CD4-positive, alpha-beta T cell treated with Interleukin-17A for 4 hours (primary cell): ENCODE measurements at places on chromosomes 4 and X.

DNA sequence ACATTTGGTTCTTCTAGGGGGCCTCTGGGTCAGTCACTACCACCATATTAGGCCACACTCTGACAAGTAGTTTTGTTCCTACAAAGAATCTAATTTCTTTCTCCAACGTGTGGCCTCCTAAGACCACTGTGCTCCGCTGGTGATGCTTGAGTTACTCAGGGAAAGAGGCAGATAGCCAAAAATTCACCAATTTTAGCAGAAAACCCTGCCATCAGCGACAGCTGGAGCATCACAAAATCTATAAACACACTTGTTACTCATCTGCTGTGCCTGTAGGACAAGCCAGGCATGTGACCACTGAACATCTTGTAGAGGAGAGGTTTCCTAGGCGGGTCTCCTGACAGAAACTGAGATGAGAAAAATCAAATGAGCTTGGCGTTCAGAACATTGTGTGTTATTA is 105.4 kb downstream of the SYNPO2 start:
- no peak for DNase-seq

GRCh38 chrX:47146936-47147859 is 2.2 kb downstream of the RBM10 start:
- DNase-seq = no peak

- no peak for DNase-seq
These were observed 24.4 kb downstream of the FRAS1 start for GRCh38 chr4:78081541-78081940.

- no peak for DNase-seq
These were observed 441.9 kb downstream of the SPRY1 start for GRCh38 chr4:123838474-123838873.

DNA sequence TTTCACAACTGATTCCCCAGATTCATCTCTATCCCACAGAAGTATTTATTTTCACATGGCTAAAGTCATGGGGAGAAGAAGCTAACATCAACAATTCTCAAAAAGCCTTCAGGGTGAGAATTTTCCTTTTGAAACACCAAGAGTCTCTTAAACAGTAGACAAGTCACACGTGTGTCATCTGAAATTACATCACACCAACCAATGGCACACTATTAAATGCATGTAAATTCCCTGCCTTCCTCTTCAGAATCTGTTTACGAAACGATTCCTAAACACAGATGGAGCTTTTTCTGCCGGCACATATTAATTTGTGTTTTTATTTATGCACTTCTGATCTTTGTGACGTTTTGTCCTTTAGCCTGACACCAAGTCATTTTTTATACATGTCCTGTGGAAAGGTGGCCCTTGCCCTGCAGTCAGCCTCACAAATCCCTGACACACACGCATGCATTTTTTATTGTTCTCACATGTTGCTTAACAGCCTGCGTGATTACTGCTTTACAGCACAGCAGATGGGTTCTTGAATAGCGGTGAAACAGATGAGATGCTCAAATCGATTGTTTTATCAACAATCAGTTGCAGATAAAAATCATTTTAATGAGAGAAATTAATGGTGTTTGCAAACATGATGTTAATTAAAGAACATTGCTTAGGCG is 735.9 kb upstream of the TENM3 start:
- no peak for DNase-seq

DNA sequence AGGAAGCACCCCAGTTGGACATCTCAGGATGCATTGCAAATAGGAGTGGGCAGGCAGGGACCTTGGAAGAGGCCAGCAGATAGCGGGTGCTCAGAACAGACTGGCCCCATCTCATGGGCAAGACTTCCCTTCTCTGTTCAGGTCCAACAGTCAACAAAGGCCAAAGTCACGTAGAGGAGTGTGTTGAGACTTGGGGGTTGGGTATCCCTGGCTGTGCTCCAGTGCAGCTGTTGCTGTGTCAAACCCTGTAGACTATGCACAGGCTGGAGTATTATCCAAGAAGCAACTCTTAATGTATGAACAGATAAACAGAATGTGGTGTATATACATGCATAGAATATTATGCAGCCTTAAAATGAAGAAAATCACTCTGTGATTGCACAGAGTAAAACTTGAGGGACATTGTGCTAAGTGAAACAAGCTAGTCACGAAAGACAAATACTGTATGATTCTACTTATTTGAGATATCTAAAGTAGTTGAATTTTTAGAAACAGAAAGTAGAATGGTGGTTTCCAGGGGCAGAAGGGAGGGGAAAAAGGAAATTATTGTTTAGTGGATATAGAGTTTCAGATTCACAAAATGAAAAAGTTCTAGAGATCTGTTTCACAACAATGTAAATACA is 192.1 kb upstream of the LCORL start:
- no peak for DNase-seq

GRCh38 chr4:1459722-1460511 is 53.7 kb upstream of the NKX1-1 start:
- DNase-seq = no peak

DNA sequence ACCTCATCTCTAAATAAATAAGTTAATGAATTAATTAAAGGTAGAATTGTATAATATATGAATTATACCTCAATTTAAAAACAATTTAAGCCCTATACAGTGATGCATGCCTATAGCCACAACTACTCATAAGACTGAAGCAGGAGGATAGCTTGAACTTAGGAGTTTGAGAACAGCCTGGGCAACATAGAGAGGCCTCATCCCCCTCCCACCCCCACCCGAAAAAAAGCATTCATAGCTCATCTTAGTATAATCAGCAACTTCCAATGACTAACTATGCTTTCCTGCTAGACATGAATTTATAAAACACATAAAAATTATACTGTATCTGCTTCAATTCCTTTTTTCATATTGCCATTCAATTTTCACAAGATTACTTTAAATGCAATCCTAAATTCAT is 1.6 kb downstream of the LRBA start:
- no peak for DNase-seq

DNA sequence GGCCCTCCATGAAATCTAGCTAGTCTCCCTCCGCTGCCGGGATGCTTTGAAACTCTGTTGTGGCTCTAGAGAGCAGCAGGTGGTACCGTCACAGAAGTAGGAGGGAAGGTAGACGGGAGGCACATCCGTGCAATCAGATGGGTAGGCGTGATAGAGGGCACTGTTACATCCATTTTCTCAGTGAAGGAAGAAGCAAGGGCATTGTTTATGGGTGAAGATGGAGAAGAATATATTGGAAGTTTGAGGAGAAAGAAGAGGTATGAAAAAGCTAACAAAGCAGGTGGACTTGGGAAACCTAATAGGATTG is 1.3 kb downstream of the ANAPC4 start:
- no peak for DNase-seq

DNA sequence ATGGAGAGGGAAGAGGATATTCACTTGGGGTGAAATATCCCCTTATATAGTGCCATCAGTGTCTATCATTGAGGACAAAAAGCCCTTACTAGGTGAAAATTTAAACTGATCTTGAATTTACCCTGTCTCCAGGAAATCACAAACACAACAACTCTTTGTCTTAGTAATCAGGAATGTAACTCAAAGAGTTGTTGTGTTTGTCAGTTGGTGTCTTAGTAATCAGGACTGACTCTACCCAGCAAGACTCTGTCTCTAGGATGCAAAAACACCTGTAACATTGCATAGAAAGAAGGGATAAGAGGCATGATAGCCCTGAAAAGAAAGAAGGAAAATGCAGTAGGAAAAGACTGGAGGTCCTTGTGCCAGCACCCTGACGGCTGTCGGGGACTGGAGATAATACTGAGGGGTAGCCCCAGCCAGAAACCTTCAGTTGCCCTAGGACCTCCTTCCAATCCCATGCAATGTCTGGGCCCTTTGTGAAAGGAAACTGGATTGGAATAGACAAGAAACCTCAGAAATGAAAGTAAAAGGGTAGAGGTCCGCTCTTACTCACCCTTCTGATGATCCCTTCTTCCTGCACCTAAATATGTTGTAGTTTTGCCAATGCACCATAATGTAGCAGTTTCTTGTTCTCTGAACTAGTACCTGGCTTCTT is 45.3 kb downstream of the HMGB2 start:
- DNase-seq = no peak

DNA sequence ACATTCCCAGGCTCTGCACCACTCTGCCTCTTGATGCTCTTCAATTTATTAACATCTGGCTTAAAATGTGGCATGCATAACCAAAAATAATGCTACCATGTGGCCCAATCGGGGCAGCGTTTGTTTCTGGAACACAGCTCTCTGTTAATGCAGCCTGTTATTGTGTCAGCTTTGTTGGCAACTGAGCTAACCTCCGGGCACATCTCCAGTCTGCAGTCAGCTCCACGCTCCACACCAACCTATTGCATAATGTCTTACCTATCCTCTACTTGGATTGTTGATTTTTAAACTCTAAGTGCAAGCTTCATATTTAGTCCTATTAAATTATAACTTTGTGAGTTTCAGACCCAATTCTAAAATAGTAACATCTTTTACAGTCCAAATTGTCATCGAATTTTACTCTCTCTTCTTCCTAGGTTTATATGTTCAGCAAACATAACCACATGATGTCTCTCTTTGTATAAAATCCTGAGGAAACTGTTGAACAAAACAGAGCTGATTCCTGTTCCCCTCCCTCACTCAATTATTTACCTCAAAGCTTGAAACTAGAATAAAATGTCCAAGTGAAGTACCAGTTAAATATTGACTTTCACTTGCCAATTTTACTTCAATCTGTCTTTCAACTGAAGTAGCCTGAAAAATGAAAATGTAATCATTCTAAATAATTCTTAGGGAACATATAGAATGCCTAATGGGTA is 92.2 kb upstream of the RAPGEF2 start:
- no peak for DNase-seq

DNA sequence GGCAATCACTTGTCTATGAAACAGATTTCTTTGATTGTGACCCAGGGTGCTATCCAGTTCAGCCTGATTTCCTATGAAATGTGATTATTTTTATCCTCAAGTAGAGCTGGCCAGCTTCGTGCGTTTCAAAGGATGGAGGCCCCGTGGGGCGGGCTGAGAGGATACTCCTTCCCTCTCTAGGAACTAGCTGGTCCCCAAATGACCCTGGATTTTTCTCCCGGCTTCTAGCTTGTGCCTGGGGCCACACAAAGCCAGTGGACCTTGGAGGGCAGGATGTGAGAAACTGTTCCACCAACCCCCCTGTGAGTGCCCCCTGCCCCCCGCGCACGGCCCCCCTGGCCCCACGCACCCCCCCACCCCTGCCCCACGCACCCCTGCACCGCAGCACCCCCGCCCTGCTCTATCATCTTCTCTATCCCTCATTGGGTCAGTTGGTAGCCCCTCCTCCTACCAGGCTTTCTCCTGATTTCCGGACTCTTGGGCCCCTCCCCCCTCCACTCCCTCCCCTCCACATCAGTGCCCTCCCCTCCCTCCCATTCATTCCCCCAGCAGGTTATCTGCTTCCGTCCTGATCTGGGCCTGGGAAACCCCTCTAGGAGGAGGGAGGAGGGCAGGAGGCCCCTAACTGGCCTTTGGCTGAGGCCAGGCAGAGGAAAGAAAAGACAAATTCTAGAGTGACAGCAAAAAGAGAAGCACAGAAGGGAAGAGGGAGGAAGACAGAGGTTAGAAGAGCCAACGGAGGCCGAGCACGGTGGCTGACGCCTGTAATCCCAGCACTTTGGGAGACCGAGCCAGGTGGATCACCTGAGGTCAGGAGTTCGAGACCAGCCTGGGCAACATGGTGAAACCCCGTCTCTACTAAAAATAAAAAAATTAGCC is 3.3 kb downstream of the XPNPEP2 start:
- no peak for DNase-seq

- DNase-seq = no peak
These were observed 32.9 kb upstream of the PDGFC start for GRCh38 chr4:157004279-157005161.

DNA sequence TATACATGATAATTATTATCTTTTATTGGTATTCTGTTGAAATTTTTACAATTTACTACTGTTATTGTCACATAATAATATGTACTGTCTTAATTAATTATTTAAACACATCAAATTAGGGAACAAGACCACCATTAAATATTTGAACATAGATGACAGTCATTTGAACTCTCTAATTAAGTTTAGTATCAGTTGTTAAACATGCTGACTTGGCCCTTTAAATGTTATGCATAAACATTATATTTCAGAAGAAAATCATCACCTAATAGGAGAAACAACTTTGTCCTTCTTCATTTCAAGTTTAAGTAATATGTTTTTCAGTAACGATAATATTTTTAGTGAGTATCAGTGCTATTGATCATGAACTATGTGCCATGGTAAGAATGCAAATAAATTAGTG is 623.5 kb upstream of the GNPDA2 start:
- DNase-seq = no peak

- no peak for DNase-seq
These were observed 361.8 kb downstream of the FAT4 start for GRCh38 chr4:125676583-125676982.

GRCh38 chr4:26412381-26413372 is 77.6 kb downstream of the CCKAR start:
- DNase-seq = no peak

- DNase-seq = no peak
These were observed 552.7 kb downstream of the ZNF674 start for GRCh38 chrX:45992402-45993123.

DNA sequence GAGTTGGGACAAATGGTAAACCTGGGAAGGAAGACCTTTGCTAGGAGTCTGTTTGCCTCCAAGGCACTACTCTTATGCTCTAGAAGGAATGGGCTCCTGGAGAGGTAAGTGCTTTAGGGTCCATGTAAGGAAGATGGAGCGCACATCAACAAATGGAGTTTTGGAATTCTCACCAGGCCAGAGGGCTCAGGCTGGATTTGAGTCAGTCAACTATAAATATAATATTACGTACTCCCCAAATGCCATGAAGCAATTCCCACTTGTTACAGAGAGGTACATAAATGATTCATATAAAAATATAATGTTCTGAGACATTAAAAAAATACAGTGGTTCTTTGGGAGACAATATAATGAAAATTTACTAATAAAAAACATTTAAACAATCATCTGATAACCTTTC is 1.6 kb upstream of the SLC9B1 start:
- no peak for DNase-seq
